AML-193 (cell line): ENCODE measurements at places on chromosomes 5 and 9.

GRCh38 chr5:5711112-5711511, 288.6 kb downstream of the ICE1 start:
- DNase-seq: no peak

DNA sequence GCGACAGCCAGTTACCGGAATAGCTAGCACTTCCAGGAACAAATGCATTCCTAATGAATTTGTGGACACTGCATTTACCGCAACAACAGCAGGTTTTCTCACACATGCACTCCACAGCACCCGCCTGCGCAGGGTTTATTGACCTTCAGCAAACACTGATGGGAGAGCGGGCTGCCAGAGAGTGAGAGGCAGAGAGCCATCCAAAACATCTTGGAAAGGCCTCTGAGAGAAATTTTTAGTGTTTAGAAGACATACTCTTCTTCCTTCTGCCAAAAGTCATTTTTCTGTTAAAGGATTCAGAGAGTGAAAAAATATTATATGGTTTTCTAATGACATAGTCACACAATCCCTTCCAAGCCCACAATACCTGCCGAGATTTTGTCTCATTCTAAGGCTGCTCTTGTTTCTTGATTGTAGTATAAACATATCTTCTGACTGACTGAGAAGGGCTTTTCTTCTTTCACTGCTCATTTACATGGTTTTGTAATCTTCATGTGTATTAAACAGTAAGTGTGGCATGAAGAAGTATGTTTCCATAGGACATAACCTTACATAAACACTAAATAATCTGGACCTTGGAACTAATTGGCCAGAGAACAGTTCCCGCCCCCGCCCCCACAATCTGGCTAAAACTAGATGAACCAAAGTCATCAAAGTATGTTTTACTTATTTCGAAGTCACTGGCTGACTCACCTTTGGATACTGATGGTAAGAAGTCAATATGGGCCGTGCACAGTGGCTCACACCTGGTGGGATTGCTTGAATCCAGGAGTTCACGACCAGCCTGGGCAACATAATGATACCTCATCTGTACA, 432.5 kb upstream of the MEF2C start:
- no peak for DNase-seq

GRCh38 chr5:74945561-74946165, 79.5 kb upstream of the FAM169A start:
- DNase-seq: no peak

DNA sequence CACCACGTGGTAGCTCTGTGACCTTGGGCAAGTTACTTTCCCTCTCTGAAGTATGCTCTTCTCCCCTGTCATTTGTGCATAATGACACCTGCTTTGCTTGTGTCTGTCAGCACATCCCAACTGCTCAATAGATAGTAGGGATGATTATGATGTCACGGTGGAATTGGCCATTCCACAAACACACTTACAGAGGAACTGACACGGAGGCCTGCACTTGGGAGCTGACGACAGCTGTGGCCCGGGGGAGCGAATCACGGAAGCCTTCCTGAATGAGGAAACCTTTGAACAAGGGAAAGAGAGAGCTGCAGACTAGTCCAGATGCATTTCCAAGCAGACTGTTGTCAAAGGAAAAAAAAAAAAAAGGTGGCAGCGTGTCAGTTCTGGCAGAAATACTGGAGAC, 21.0 kb downstream of the TLX3 start:
- DNase-seq: no peak

GRCh38 chr5:175246242-175246888, 197.6 kb downstream of the DRD1 start:
- DNase-seq: no peak

- DNase-seq: peak; percentile 45
These were observed 46.4 kb downstream of the ANXA2R start for GRCh38 chr5:42993516-42994245.

GRCh38 chr9:98993570-98993945, 49.9 kb downstream of the COL15A1 start:
- DNase-seq: no peak

- no peak for DNase-seq
These were observed 265.4 kb downstream of the RASEF start for GRCh38 chr9:82797534-82797933.

- DNase-seq: no peak
These were observed 210.6 kb upstream of the KLF9 start for GRCh38 chr9:70625078-70625477.

DNA sequence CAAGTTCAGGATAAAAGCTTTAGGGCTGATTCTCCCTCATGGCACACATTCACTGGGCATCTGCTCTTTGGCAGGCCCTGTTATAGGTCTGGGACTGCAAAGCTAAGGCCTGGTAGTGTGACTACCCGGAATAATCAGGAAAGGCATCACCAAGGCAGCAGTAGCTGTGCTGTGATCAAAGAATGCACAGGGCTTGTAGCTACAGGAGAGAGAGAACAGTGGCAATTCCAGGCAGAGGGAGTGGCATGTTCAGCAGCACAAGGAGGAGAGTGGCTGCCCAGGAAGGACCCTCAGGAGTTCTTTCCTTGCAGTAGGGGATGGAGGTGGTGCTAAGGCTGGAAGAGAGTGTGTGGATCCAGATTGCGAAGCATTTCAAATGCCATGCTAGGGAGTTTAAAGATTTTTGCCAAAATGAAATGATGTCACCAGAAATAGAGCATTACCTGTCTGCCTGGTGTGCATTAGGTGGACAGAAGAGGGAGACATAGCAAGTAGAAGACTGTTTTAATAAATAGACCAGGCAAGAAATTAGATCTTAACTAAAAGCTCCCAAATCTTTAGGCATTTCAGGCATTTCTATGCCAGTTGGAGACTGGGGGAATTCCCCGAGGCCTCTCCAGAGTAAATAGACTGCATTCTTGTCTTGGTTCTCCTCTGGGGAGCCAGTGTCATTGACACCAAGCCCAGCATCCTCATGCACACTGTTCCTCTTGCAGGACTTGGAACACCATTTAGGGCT, 69.1 kb downstream of the GPR21 start:
- no peak for DNase-seq

GRCh38 chr5:103464835-103465484, 97.6 kb downstream of the NUDT12 start:
- DNase-seq: no peak

DNA sequence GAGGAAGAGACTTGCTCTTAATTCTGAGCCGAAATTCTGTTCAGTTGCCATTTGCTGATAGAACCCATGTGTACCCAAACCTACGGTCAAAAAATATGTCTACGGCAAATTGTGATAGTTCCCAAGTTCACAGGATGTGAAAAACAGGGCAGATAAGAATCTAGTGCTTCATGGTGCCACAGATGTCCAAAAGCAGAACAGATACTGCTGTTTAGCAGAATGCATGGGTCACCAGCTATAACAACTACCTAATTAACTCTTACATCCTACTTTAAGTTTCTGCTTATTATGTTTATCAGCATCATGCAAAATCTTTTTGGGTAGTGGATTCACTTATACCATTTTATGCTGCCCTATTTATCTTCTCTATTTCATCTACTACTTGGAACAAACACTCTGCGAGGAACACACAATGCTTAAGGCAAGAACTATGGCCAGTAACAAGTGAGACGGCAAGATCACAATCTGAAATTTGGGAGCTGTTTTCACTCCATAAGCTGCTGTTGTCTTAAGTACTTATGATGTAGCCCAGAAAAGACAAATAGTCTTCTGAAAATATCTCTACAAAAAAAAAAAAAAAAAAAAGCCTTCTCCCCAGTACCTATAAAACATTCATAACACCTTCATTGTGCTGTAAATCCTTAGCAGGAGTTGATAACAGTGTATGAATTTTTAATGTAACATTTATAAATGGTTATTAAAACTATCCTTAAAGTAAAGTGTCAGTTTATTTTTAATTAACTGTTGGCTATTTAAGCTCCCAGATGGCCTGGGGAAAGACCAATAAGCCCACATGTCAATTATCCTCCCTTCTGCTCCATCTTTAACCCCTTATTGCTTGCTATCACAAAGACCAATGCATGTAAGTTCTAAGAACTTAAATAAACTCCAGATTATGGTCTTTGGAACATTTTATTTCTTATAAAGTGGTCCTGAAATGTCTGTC, 232.3 kb downstream of the TLR4 start:
- no peak for DNase-seq

DNA sequence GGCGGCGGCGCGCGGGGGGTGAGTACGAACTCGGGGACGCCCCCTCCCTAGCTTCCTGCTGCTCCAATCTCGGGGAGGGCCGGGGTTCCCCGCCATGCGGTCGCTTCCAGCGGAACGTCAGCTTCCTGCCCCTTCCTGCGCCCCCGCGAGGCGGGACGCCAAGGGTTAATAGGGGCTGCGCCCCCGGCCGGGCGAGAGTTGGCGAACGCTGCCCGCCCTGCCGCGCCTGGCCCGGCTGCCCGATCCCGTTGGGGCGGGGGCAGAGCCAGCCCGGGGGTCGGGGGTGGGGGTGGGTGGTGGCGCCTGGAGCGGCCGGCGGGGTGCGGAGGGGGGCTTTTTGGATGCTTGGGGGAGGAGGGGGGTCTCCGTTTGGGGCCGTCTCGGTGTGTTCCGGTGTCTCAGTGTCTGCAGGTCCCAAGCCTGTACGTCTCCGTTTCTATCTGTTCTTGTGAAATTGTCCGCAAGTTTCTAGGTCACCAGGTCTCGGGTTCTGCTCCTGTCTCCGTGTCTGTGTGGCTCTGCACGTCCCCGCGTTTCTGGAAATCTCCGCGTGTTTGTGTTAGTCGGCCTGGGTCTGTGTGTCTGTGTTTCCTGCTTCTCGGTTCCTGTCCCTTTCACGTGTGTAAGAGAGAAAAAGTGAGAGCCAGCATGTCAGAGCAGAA, 789 bp downstream of the COL27A1 start:
- no peak for DNase-seq

DNA sequence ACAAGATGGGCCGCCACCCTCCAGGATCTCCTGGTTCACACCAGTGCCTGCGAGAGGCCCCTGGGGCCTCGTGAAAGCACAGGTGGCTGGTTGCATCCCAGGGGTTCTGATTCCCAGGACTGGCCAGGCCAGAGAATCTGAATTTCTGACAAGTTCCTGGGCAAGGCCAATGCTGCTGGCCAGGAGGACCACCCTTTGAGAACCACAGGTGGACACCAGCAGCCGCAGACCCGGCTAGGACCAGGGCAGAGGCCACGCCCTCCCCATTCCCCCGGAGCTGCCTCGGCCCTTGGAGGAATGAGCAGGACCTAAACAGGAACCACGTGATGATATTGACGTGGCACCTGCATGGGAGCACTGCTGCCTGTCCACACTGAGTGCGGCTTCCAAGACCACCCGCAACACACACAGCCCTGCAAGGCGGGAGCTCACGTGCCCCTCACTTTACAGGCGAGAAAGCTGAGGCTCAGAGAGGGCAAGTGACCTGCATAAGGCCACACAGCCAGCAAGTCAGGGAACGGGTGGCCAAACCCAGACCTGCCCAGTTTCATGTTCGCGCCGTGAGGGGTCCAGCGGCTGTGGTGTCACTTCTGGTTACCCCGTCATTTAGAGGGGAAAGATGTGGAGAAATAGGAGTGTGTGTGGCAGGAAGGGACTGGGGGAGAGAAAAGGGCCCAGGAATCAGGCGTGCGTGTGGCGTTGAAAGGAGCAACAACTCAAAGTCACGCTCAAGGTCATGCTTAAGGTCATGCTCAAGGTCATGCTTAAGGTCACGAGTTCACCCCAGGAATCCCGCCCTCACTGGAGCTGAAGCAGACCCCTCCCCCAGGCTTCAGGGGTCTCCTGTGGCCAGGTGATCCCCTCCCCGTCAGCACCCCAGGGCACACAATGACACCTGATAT, 105.9 kb upstream of the IER5L start:
- no peak for DNase-seq

DNA sequence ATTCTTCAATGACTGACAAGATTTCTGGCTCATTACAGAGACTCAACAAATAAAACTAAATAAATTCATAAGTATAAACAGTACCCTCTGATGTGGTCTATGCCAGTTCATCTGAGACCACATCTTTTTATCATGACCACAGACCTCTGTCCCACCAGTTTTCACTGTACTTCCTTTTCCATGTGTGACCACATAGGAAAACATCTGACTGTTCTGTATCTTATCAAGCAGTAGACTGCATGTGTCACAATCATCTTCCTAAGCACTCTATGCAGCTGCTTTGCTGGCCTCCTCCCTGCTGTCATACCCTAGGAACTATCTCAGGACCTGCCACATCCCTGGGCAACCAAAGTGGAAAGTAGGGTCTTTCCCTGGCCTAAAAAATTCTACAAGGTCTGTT, 205.0 kb upstream of the ZNF462 start:
- no peak for DNase-seq
